Activated CD4-positive, alpha-beta T cell treated with anti-CD3 and anti-CD28 coated beads, Interleukin-2, amount 10 ng/mL, durations not matched to agents 24 days and 14 days (primary cell): ENCODE measurements at places on chromosomes 11 and 22. TPM values are rescaled to one million over a fixed set of nuclear protein-coding genes. Genes with fewer than 3 reads are reported as not detected.

Gene GGTLC3
- not detected in 2 replicates for total RNA-seq

DNA sequence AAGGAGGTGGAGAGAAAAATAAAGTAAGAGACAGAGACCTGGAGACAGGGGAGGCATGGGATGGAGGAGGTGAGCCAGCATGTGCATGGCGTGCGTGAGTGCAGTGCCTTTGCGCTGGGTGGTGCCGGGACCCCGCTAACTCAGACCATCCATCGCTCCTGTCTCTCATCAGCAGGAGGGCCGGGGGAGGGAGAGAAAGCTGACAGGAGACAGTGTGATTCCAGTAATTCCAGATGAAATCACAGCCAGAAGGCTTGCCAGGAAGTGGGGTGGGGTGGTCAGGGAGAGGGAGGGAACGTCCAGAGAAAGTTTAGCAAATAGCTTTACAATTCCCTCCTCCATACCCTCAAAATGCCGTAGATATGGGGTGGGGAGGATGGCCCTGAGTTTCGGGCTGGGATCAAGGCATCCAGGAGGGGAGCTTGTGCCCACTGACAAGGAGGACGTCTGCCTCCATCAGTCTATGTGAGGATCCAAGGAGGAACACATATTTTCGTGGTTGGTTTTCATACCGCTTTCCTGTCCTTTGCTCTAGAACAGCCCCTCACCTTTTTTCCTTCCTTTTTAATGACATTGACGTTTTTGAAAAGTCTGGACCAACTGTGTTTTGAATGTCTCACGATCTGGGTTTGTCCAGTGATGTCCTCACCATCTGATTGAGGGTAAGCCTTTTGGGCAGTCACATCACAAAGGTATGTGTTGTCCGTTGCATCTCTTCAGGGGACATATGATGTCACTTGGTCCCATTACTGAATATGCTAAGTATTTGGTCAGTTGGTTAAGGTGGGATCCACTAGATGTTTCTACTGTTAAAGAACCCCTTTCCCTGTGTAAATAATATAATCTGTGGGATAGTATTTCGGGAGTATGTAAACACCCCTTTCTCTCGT is 567.3 kb downstream of the MIAT start:
- no peak for DNase-seq
- no peak overlapping the region for H3K4me3 ChIP-seq
- H3K36me3 ChIP-seq = no peaks in the 10 kb centered on the region
- H3K27me3 ChIP-seq = no peaks in the 10 kb centered on the region
- H3K4me1 ChIP-seq = no peaks in the 10 kb centered on the region

DNA sequence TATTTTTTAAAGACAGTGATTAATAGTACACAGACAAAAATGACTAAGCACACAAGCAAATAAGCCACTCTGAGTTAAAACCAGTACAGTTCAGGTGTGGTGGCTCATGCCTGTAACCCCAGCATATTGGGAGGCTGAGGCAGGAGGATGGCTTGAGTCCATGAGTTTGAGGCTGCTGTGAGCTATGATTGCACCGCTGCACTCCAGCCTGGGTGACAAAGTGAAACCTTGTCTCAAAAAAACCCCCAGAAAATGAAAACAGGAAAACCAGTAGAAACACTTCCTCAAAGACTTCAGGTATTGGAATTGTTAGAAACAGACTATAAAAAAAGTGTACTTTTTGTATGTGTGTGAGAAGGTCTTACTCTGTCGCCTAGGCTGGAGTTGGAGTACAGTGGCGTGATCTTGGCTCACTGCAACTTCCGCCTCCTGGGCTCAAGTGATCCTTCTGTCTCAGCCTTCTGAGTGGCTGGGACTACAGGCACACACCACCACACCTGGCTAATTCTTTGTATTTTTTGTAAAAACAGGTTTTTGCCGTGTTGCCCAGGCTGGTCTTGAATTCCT is 33.0 kb downstream of the PPP6R2 start:
- peaks cover 19% of the 10 kb centered on the region for H3K4me1 ChIP-seq
- DNase-seq = peak; percentile 65
- H3K36me3 ChIP-seq = peaks cover 45% of the 10 kb centered on the region
- peak overlapping the region; percentile 66 for H3K27ac ChIP-seq

DNA sequence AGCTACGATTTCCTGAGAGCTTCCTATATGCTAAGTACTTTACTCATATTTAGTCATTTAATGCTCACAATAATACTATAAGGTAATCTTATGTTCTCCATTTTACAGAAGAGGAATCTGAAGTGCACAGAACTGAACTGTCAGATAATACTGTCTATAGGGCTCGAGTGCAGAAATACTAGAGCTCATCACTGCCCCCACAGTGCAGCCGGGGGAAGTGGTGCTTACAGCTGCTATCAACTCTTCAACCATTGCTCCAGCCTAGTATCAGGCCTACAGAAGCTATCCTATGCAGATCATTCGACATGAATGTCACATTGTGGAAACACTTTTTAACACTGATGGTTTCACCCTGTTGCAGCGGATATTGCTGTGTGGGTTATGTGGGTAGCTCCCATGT is 929.9 kb downstream of the NTM start:
- DNase-seq = no peak
- H3K36me3 ChIP-seq = no peaks in the 10 kb centered on the region
- H3K27ac ChIP-seq = no peak overlapping the region
- no peak overlapping the region for H3K4me3 ChIP-seq
- no peaks in the 10 kb centered on the region for H3K4me1 ChIP-seq

Gene RAB36
- total RNA-seq = not detected in 2 replicates

DNA sequence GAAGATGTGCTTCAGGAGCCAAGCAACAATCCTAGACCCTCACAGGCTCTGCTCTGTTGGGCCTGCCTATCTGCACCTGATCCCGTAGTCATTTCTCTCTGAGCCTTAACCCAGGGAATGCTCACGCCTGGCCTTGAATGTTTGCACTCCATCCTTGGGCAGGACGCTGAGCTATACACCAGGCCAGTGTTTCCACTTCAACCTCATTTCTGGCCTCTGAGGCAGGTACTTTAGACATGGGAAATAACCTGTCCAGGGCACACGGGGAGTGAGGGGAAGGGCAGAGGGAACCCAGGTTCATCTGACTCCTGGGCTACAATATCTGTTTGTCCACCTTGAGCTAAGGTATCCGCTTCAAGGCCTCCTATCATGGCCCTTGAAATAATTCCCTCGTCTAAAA is 9.9 kb downstream of the RSPH14 start:
- no peak overlapping the region for H3K4me3 ChIP-seq
- no peaks in the 10 kb centered on the region for H3K36me3 ChIP-seq
- H3K27ac ChIP-seq = no peak overlapping the region
- no peak for DNase-seq
- H3K27me3 ChIP-seq = peaks cover 6% of the 10 kb centered on the region

Gene INSC
- total RNA-seq = 0.09 TPM in 1 of 2 replicates, not detected in the other

DNA sequence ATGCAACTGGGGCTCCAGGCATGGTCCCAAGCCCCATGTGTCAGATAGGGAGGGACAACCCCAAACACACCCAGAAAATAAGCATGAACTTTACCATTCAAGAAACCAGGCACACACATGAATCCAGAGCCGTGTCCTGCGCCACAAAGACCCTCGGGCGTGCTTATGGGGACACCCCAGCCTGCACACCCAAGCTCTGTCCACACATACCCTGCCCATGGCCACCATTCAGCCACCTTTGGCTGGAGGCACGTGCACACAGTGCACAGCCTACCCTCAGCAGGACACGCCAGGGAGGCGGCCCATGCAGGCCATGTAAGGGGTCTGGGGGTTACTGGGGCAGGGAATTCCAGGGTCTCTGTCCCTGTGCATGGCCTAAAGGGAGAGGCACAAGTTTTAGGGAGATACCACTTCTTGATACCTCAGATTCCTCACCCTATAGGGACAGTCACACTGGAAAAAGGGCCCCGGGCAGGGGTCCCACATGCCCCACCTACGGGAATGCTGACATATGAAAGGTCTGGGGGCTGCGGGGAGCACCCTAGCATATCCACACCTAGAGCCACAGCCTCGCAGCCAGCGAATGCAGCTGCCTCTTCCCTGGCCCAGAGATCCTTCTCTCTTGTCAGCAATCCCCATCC is 20.6 kb downstream of the PACSIN2 start:
- no peaks in the 10 kb centered on the region for H3K27me3 ChIP-seq
- H3K4me3 ChIP-seq = no peak overlapping the region
- H3K27ac ChIP-seq = no peak overlapping the region
- no peak for DNase-seq
- H3K36me3 ChIP-seq = peaks cover 10% of the 10 kb centered on the region
- H3K4me1 ChIP-seq = peaks cover 22% of the 10 kb centered on the region

Gene VWA5A
- 6.5 and 6.8 TPM in 2 replicates for total RNA-seq

DNA sequence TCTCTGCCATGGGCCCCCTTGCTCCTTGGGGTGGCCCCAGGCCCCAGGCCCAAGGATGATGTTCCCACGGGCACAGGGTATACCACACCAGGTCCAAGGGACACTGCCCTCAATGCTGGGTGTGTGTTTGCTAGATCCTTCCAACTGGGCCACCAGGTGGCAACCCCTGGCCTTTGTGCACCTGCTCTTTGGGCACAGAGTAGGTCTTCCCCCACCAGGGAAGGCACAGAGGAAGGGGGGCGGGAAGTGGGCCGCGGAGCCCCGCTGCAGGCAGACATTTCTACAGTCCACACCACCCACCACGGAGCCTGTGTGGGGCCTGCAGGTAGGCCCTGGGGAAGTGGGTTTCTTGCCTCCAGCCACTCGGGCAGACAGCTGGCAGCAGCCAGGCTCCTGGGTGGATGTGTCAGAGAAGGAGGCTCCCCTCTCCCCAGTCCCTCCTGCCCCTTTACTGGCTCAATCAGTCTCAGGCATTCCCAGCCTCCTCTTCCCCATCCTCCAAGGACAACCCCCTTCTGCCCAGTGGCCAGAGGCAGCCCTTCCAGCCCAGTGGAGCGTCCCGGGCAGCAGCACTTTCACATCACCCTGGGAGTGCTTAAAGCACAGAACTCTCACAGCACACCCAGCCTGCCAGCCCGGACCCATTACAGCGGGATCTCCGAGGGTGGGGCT is 21.6 kb downstream of the MAFF start:
- no peak for DNase-seq
- H3K27me3 ChIP-seq = no peaks in the 10 kb centered on the region
- H3K4me1 ChIP-seq = peaks cover 8% of the 10 kb centered on the region

Gene THRSP
- total RNA-seq = not detected in 2 replicates

GRCh38 chr22:41369424-41369745 is 12.4 kb upstream of the TEF start:
- no peaks in the 10 kb centered on the region for H3K36me3 ChIP-seq
- no peak overlapping the region for H3K27ac ChIP-seq
- H3K27me3 ChIP-seq = peaks cover 7% of the 10 kb centered on the region
- H3K4me3 ChIP-seq = no peak overlapping the region
- H3K4me1 ChIP-seq = no peaks in the 10 kb centered on the region

GRCh38 chr11:122412581-122412980 is 242.9 kb upstream of the UBASH3B start:
- no peak for DNase-seq
- no peaks in the 10 kb centered on the region for H3K27me3 ChIP-seq
- H3K27ac ChIP-seq = no peak overlapping the region
- no peaks in the 10 kb centered on the region for H3K36me3 ChIP-seq
- no peak overlapping the region for H3K4me3 ChIP-seq

Gene B4GALNT4
- 3.9 and 4.1 TPM in 2 replicates for total RNA-seq

GRCh38 chr11:131824771-131825170 is 454.4 kb downstream of the NTM start:
- no peak overlapping the region for H3K27ac ChIP-seq
- DNase-seq = no peak
- H3K4me3 ChIP-seq = no peak overlapping the region
- H3K4me1 ChIP-seq = no peaks in the 10 kb centered on the region
- no peaks in the 10 kb centered on the region for H3K27me3 ChIP-seq

GRCh38 chr11:94705419-94705818 is 62.7 kb upstream of the AMOTL1 start:
- H3K36me3 ChIP-seq = no peaks in the 10 kb centered on the region
- H3K4me1 ChIP-seq = no peaks in the 10 kb centered on the region
- peaks cover 17% of the 10 kb centered on the region for H3K27me3 ChIP-seq
- H3K4me3 ChIP-seq = no peak overlapping the region
- H3K27ac ChIP-seq = no peak overlapping the region

Gene MS4A13
- total RNA-seq = not detected in 2 replicates

- DNase-seq = peak; percentile 7
- H3K4me1 ChIP-seq = no peaks in the 10 kb centered on the region
- peaks cover 7% of the 10 kb centered on the region for H3K27me3 ChIP-seq
Measured at GRCh38 chr11:127825183-127825582, 762.2 kb downstream of the ETS1 start.

Gene RIMBP3B
- total RNA-seq = 0.26 TPM in 1 of 2 replicates, not detected in the other

DNA sequence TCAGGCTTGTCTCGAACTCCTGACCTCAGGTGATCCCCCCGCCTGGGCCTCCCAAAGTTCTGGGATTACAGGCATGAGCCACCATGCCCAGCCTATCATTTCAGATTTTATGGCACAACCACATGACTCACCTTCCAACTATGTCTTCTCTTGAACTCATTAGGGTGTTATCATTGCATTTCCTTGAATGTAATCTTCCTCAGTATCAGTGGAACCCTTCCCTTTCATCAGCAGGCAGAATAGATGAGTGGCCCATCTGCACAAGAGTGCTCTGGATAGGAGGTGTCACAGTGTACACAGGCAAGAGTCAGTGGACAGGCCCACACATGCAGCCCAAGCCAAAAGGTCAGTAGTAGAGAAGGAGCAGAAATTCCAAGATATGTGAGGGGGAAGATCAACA is 29.1 kb upstream of the AQP11 start:
- DNase-seq = no peak
- H3K36me3 ChIP-seq = no peaks in the 10 kb centered on the region
- H3K4me1 ChIP-seq = no peaks in the 10 kb centered on the region
- no peak overlapping the region for H3K4me3 ChIP-seq

DNA sequence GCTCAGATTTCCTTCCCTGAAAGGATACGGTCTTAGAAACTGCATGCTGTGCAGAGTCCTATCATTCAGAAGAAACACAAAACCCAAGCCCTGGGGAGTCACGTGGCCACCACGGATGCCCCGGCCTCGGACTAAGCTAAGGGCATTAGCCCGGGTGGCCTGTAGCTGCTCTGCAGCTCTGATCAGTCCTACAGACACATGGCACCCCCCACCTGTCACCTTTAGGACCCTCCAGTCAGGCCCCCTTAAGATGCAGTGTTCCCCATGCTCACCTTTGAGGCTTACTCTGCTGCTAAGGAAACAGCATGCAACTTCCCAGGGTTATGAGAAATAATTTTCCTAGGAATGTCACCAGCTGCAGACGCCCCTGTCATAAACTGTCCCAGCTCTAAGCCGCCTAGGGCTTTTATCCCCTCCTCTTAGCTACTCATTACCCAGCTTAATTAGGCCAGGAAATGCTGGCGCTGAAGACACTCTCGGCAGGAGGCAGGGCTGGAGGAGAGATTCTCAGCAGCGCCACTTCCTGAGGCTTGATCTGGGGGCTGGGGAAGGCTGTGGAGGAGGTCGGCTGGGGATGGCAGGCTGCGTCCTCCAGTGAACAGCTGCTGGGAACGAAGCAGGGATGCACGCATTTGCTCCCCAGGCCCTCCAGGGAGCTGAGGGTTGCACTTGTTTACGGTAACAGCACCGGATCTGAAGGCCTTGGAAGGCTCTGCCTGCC is 47.2 kb upstream of the ADA2 start:
- H3K4me3 ChIP-seq = peak overlapping the region; percentile 57
- peaks cover 2% of the 10 kb centered on the region for H3K27me3 ChIP-seq
- peaks cover 44% of the 10 kb centered on the region for H3K4me1 ChIP-seq
- H3K27ac ChIP-seq = no peak overlapping the region
- DNase-seq = peak; percentile 78
